ENCODE measurements at places on chromosomes 2 and 18.

- peak; percentile 53 for DNase-seq
Observed at GRCh38 chr18:3596637-3597384, 146.8 kb downstream of the TGIF1 start.

- no peak for DNase-seq
Observed at GRCh38 chr2:239116456-239117246, 268.8 kb downstream of the TWIST2 start.

- no peak for DNase-seq
Observed at GRCh38 chr2:217553202-217553601, 449.6 kb downstream of the TNS1 start.

DNA sequence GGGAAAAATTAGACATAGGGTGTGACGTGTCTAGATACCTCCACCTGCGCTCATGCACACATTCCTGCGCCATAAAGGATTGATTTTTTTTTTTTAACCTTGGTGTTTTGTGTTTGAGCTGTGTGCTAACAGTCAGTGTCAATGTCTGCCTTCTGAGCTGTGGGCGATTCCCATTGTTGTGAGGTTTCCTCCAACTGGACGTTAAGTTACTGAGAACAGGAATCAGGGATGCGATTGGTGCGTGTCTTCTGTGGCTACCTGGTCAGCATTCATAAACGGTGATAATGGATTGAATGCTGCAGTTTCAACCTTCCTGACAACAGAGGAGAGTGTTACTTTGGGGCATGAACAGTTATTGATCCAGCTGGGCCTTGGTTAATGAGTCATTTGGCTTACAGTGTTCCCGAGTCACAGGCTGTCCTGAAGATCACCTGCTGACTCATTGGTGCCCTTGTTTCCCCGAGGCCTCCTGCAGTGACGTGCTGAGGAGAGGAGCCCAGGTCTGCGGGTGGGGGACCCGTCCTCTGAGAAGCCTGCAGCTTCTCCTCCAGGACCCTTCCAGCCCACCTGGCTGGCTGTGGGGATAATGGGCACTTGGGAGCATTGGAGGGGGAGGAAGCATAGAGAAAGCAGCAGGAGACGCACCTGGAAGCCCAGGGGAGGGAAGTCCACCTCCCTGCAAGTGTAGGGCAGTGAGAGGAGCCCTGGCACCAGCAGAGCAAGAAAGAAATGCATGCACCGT lies 25.8 kb upstream of the CABYR start:
- no peak for DNase-seq

GRCh38 chr18:58908006-58908405 lies 43.3 kb downstream of the ZNF532 start:
- no peak for DNase-seq

GRCh38 chr2:85505551-85506238 lies 33.3 kb upstream of the MAT2A start:
- no peak for DNase-seq

DNA sequence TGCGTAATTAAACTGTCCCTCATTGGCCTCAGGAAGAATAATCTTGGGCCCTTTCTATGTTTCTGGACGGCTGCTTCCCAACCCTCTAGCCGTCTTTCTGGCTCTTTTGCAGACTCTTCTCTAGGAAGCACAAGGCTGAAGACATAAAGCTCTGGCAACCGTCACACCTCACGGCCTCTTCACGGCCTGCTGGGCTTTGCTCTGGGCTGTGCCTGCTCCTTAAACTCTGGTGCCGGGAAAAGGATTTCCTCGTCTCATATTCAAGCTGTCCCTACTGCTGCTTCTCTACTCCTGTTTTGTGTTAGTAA lies 36.0 kb upstream of the WIPF1 start:
- DNase-seq, result peak; percentile 23

- no peak for DNase-seq
Observed at GRCh38 chr2:88933980-88934379, 242.5 kb downstream of the RPIA start.

GRCh38 chr2:217075268-217076057 lies 215.6 kb upstream of the TNP1 start:
- no peak for DNase-seq

DNA sequence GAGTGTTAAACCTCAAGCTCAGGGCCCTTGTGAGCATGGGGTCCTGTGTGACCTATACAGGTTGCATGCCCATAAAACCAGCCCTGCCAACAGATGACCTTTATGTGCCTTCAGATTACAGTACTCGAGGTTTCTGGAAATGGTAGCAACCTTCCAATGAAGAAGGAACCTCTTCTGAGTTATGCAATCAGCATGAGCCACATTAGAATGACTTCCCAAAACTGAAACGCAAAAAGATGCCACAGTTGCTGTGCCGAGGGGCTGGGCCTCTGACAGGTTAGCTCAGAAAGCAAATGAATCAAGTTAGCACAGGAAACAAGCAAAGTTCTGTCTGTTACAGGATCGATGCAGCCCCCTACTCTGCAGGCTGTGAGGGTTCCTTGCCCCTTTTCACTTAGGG lies 37.7 kb downstream of the TGFA start:
- peak; percentile 16 for DNase-seq

- DNase-seq, result no peak
Observed at GRCh38 chr2:119283873-119284331, 60.3 kb downstream of the STEAP3 start.

DNA sequence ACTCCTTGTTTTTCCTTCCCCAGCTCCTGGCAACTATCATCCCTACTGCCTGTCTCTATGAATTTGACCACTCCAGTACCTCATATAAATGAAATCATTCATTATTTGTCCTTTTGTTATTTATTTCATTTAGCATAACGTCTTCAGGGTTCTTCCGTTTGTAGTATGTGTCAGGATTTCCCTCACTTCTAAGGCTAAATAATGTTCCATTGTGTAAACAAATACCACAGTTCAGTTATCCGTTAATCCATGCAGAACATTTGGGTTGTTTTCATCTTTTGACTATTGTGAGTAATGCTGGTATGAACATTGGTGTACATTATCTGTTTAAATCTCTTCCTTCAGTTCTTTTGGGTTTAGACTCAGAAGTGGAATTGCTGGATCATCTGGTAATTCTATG lies 18.8 kb downstream of the DYNC2LI1 start:
- no peak for DNase-seq

DNA sequence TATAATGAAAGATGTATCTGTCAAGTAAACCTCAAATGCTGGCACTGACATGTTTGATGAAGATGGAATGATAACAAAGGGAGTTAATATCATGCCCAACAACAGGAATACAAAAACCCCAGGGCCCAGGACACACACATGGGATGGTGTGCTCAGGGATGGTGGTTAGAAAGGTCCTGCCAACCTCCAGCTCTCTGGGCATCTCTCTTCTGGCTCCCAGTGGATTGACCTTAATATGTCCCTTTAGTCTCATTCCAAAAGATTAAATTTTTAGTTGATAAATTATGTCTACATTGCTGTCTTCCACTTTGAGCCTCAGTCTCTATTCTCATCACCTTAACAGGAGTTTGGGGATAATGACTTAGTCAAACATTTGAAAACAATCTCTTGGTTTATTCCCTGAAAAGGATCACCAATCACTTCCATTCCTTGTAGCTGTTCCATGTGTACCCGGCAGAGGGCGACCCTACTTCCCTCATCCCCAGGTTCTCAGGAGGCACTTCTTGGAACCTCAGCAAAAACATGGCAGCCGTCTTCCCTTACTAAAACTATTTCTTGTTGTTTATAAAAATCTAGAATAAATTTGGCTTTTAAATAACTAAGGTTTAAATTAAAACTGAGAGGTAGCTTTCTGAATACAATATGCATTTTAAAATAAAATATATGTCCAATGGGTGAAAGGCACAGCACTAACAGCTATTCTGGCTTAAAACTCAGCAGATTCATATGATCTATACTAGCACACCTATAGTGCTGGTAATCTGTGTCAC lies 29.6 kb downstream of the MCEE start:
- peak; percentile 58 for DNase-seq

GRCh38 chr2:35986871-35987270 lies 368.7 kb upstream of the CRIM1 start:
- no peak for DNase-seq

DNA sequence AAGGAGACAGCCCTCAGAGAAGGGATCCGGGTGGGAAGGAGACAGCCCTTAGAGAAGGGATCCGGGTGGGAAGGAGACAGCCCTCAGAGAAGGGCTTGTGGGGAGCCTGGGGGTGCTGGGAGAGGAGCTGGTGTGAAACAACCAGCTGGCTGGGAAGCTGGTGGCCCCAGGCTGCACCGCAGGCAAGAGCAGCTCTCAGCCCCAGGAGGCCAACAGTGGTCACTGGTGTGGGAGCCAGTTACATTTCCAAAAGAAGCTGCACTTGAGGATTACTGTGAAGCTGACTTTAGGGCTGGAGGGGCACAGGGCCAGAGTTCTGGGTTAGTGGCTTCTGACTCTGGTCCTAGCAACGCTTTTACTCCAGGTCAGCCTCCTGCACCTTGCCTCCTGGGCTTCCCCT lies 3.3 kb downstream of the HES6 start:
- no peak for DNase-seq

DNA sequence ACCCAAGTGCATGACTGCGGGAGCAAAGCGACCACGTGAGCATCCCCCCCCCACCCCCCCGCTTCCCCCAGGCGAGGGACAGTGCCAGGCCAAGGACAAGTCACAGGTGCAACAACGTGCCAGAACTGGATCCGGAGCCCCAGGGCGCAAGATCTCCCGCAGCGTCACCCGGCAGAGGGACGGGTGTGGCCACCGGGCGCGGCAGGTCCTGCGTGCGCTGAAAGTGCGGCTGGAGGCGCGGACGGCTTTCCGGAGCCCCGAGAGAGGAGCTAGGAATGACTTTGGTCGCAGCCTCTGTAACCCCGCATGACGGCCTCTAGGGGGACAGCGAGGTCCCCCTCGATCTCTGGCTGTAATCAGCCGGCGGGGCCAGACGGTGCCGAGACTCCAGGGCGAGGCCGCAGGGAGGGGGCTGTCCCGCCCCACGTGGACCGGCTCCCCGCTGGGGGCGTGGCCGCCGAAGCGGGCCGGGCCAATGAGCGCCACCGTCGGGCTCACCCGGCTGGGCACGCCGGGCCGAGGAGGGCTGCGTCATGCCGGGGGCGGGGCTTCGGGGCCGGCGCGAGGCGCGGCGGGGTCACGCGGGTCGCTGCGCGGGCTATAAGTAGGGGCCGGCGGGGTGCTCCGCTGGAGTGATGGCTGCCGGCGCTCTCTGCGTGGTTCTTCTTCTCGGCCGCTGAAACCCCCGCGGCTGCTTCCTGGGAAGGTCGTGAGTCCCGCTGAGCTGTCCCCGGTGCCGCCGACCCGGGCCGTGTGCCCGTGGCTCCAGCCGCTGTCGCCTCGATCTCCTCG lies at the start of gene SLC20A1:
TSS of gene SLC20A1 (plus strand) at position 630 of the 792 bp plus-strand sequence. CDS start 890 bp downstream, outside the sequence.
- DNase-seq, result peak; percentile 97

- no peak for DNase-seq
Observed at GRCh38 chr18:48043166-48043565, 112.7 kb upstream of the SMAD2 start.

DNA sequence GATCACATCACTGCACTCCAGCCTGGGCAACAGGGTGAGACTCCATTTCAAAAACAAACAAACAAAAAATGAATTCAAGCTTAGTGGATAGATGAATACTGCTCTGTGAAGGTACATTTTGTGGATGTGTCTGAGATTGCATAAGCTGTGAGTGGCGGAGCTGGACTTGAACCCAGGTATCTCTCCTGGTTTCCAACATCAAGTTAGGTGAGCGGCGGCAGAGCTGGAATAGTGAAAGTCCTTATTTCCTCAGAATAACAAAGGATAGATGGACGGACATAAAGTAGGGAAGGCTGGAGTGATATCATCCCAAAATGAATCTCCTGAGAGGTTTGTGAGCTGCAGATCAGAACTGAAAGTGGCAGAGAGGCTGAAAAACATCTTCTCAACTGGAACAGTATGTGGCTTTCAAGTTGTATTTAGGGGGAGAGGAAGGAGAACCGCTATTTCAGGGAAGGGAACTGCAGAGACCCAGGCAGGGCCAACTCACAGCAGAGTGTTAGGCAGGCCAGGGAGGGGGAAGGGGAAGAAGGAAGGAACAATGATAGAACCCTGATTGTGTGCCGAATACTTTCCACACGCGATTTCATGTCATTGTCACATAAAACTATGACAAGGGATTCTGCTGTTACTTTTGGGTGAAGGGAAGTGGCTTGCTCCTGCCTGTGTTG lies 106.2 kb downstream of the LPIN1 start:
- DNase-seq, result no peak

DNA sequence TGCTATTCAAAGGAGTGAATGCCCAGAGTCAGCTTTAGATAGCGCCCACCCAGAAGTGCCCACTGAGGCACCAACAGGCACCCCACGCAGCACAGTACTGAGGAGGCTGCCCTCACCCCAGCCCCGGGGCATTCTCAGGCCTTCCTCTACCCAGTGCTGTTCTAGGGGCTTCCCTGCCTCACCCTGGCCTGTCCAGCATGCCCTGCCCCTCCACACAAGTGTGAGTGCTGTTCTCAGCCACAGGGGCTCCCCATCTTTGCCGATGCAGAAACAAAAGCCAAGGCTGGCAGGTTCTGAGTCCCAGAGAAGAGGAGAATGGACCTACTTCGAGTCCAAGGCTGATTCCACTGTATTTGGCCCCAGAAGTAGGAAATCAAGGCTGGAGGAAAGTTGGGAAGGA lies 15.8 kb downstream of the BIN1 start:
- no peak for DNase-seq

DNA sequence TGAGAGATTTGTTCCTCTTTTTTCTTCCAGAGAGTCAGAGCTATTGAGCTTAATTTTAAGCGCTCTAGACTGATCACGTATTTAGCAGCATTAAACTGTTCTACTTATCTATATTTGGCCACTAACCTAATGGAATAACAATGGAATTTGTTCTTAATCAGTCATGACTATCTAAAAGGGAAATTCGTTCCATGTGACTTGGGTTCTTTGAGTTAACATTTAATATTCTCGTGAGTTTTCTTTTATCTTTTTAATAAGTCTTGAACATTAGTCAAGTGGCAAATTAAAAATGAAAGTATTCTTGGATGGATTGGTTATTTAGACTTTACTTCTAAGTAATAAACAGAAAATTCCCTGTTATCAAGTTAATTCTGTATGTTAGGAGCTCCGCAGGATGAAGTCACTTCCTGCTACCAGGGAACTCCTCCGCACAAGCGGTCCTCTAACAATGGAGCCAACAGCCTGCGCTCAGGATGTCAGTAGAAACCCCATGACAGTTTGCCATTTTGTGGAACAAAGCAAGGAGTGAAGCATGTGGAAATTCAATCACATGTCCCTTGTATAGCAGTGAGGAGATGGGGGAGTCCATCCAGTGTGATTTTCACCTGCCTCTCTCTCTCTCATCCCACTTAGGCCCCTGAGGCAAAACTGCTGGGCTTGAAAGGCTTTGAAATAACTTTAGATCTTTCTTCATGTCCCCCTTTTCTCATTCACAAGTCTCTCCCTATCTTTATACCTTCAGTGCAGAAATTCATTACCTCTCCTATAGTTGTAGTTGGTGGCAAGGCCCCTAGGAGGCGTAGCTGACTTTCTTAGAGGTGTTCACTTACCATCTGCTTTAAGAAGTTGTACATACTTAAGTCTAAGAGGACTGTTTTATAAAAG lies 138.1 kb downstream of the WDR7 start:
- peak; percentile 24 for DNase-seq

GRCh38 chr18:34224423-34225217 lies at the start of gene NOL4:
NOL4 (minus strand) TSS chr18:34224913; CDS start chr18:34223253, 1,660 bp downstream.
- DNase-seq, result no peak
